ENCODE measurements at places on chromosomes 2 and 18. TPM values are rescaled to one million over a fixed set of nuclear protein-coding genes. Genes with fewer than 3 reads are reported as not detected.

SELENOI gene
- polyA plus RNA-seq = 2.3 TPM

SP140L gene
- polyA plus RNA-seq = 6.5 TPM

CFAP65 gene
- polyA plus RNA-seq = not detected

ERFE gene
- not detected for polyA plus RNA-seq

KHK gene
- polyA plus RNA-seq = 3.2 TPM

ALPG gene
- polyA plus RNA-seq = not detected

CPO gene
- polyA plus RNA-seq = not detected

FAP gene
- polyA plus RNA-seq = not detected

ZEB2 gene
- 156 TPM for polyA plus RNA-seq

TRIM43 gene
- not detected for polyA plus RNA-seq

TUBA3E gene
- polyA plus RNA-seq = not detected

SLC4A3 gene
- 0.31 TPM for polyA plus RNA-seq

ACADL gene
- not detected for polyA plus RNA-seq

HOXD10 gene
- polyA plus RNA-seq = not detected

PID1 gene
- 117 TPM for polyA plus RNA-seq

CRIM1 gene
- not detected for polyA plus RNA-seq

ZAP70 gene
- polyA plus RNA-seq = 0.38 TPM

KCNF1 gene
- polyA plus RNA-seq = not detected

IL18R1 gene
- polyA plus RNA-seq = 0.08 TPM

EGR4 gene
- not detected for polyA plus RNA-seq

HEATR5B gene
- 21.6 TPM for polyA plus RNA-seq

Measured in CD14-positive monocyte (primary cell).